ENCODE measurements at places on chromosomes 11 and 22. TPM values are rescaled to one million over a fixed set of nuclear protein-coding genes. Genes with fewer than 3 reads are reported as not detected.

Gene SYCE3
- not detected for total RNA-seq

- DNase-seq: no peak
Observed at GRCh38 chr22:41826430-41827383, 6.2 kb upstream of the SREBF2 start.

DNA sequence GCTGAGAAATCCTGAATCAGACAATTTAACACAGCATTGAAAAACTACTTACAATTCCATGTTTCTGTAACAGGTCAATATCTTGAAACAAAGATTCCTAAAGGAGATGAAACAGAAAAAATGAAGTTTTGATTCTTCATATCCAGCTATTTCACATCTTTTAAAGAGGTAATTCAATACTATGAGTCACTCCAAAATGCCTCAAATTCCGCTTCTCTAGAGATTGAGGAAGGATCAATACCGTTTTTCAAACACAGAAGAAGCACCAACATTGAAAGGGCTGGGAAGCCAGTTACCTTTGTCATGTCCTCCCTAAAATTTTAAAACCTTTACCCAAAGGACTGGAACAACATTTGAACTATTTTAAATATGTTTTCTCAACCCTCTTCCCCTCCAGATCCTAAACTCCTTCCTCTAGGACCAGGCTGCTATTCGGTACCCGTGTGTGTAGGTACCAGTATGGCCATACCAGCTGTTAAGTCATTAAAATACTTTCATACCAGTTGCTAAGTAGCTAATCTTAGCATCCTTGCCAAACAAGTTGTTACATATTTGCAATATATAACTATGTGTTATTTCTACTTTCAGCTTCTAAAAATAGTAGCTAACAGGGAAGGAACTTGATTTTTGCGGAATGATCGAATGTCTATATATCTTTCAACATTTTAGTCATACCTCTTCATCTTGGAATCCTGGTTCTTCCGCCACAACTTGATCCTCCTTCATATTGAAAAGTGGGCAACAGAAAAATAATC, 2.3 kb downstream of the DMC1 start:
- DNase-seq: no peak

DNA sequence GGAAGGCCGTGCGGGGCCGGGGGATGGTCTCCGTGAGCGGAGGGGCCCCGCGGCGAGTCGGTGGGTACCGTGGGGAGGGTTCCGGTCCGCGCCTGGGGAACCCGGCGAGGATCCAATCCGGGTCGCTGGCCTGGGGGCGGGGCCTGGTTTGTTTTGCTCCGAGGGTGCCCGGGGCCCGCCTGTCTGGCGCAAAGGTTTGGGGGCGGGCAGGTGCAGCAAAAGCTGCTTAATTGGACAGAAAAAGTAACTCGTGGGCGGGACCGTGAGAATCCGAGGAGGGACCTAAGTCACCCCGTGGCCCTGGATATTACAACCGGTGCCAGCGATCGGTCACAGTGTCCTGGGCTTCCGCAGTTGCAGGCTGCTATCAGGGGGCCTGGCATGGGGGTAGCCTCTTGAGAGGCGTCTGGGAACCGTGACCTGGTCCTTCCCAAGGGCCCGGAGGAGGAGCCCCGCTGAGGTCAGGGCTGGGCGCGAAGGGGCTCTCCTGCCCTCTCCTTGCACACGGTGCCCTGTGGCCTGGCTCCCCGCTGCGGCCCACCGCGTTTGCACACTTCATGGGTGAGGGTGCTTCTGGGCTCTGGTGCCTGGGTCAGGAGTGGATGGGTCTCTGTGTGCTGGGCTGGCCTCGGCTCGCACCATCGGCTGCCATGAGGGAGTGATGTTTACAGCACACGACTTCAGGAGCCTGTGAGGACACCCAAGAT, 1.4 kb downstream of the PNPLA2 start:
- DNase-seq: no peak

Gene OR51B2
- not detected for total RNA-seq
